Fibroblast of upper back skin (primary cell): ENCODE measurements at places on chromosomes 5 and 9.

DNA sequence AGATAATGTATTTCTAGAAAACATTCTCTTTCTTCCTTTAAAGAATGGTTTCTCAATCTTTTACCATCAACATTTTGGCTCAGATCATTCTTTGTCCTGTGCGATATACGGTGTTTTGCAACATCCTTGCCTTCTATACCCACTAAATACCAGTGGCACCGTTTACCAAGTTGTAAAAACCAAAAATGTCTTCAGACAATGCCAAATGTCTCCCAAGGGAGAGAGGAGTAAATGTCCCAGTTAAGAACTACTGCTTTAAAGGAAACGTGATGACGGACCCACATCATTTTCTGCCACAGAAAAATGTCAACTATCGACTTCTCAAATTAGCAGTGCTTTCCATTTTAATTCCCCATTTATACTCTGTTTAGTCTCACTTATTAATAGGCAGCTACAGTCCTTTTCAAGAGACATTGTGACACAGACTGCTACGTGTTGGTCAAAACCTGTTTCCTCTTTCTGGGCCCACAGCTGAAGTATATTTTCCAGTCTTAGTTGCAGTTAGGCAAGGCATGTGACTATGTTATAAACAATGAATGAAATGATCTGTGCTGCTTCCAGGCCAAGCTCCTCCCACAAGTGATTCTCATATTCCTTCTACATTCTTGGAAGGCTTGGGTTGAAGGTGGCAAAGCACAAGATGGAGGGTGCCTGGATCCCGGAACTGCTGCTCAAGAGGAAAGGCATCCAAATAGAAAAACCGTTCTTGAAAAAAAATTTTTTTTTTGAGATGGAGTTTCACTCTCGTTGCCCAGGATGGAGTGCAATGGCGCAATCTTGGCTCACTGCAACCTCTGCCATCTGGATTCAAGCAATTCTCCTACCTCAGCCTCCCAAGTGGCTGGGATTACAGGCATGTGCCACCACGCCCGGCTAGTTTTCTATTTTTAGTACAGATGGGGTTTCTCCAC, 8.8 kb downstream of the PRXL2C start:
- peak; percentile 67 for DNase-seq

DNA sequence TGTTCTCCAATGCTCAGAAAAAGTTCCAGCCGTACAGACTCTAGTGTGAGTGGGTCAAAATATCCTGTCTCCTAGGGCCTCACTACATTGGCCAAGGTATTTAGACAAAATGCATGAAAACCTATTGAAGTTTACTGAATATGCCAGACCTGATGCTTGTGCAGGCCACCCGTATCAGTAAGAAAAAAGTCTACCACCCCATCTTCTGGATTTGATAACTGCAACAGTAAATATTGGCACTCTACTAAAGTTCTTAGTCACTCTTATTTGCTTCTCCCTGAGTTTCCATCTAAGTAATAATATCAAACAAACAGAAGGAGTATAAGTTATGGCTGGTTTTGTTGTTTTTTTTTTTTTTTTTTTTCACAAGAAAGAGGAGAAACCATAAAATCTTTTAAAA, 627.7 kb upstream of the KLF4 start:
- DNase-seq = no peak

GRCh38 chr5:120139039-120139438, 325.1 kb upstream of the PRR16 start:
- DNase-seq = peak; percentile 83

GRCh38 chr5:18238321-18238720, 604.1 kb downstream of the TAF11L14 start:
- no peak for DNase-seq

- no peak for DNase-seq
These were observed 302.6 kb downstream of the ACTL7B start for GRCh38 chr9:108553111-108553635.

- no peak for DNase-seq
These were observed 13.4 kb upstream of the SLC9A3 start for GRCh38 chr5:537621-538071.

GRCh38 chr5:20556115-20556763, 568.2 kb upstream of the CDH18 start:
- peak; percentile 47 for DNase-seq

DNA sequence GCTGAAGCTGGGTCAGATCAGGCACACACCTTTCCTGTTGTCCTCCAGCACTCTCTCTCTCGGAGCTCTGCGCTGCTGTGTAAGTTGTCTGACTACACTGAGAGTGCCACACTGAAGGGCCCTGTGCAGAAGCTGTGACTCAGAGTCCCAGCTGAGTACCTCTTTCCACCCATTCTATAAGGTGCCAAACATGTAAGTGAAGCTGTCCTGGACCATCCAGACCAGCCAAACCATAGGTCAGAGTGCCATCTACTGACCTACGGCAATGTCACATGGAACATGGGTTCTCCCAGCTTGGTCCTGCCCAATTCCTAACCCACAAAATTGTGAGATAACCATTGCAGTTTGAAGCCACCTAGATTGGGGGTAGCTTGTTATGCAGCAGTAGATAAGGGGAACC, 68.2 kb downstream of the ADCY2 start:
- DNase-seq = no peak

DNA sequence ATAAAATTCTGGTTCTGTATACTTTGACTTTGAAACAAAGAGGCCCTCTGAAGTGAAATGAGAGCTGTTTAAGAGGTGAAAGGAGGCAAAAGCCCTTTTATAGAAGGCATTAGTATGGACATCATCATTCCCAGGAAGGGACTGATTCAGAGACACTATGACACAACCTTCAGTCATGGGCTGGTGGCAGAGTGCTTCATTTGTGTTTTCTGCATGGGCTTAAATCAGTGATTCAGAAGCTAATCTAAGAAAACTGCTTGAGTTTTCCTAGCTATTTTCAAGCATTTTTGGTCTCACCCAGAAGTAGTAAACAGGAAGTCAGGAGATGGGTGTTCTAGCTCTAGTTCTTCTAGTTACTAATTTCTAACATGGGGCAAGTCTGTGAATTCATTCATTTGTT, 288.9 kb downstream of the TRPM3 start:
- no peak for DNase-seq

GRCh38 chr5:169703813-169704212, 66.7 kb downstream of the DOCK2 start:
- no peak for DNase-seq

GRCh38 chr5:119275146-119275545, 80.7 kb upstream of the TNFAIP8 start:
- DNase-seq = no peak

GRCh38 chr5:150653762-150654556, 7.1 kb upstream of the MYOZ3 start:
- DNase-seq = no peak

GRCh38 chr9:131423171-131423581, 29.3 kb downstream of the PRRC2B start:
- DNase-seq = peak; percentile 83

DNA sequence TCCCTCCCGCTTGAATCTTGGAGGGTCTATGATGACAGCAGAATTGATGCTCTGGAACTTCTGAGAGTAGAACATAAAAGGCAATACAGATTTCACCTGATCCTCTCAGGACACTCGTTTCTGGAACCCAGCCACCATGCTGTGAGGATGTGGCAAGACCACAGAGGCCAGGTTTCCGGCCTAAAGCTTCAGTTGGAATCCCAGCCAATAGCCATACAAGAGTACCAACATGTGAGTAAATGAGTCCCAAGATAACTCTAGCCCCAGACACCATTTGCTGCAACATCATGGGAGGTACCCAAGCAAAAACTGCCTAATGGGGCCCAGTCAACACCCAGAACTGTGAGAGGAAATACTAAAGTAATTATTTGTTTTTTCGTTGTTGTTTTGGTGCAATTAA, 65.7 kb upstream of the MARCHF11 start:
- DNase-seq = no peak

- DNase-seq = peak; percentile 67
These were observed 364.1 kb downstream of the BRINP1 start for GRCh38 chr9:119005162-119005561.

GRCh38 chr9:37574241-37574721, 1.9 kb downstream of the FBXO10 start:
- peak; percentile 28 for DNase-seq

DNA sequence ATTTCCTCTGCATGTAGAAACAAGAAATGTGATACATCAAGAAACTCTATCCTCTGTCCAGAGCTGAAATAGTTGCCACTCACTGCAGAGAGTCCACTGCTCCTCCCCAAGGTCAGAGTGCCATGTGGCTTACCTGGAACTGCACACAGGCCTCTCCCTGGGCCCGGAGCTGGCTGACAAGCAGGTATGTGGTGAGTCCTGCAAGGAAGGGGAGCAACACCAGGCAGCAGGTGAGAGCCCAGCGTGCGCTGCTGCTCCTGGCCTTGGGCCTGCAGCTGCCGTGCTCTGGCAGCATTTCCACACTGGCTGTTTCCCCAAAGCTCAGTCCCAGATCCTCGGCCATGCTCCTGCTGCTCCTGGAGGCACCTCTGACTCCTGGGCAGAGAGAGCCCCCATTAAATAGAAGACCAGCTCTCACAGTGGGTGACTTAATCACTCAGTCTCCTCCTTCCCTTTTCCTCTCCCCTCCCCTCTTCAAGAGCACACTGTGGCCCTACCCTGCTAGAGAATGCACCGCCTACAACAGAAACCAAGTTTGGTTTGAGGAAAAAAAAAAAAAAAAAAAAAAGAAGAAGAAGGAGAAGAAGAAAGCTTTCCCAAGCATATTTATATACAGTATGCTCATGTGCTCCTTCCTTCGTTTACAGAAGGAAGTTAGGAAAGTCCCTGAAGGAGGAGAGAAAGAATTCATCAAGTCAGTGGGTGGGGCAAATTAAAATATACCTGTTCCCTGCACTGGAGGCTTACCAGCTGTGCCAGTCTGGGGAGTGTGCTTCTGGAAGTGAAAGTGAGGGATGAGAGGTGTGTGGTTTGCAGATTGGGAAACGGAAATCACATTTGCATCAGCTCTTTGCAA, at the start of gene TNFSF15:
TNFSF15 (minus strand) TSS at position 370 of the 856 bp plus-strand sequence; CDS start at position 343, 27 bp downstream.
- DNase-seq = no peak

DNA sequence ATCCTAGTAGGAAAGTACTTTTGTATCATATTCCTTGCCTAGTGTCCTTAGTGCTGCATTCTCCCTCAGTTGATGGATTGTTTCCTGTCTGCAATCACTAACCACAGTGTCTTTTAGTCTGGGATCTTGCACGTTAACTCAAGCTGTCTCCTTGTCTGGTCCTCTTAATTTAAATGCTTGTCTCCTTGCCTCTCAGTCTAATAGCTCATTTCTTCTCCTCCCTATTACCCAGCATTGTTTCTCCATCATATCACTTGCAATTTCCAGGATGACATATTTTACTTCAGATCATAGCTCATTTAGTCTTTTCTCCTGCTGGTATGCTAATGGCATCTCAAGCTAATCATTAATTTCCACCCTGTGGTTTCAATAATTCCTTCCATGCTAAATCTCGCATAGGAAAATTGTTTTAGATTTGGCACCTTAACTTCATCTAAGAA, 2052.0 kb upstream of the C9orf72 start:
- DNase-seq = peak; percentile 93

DNA sequence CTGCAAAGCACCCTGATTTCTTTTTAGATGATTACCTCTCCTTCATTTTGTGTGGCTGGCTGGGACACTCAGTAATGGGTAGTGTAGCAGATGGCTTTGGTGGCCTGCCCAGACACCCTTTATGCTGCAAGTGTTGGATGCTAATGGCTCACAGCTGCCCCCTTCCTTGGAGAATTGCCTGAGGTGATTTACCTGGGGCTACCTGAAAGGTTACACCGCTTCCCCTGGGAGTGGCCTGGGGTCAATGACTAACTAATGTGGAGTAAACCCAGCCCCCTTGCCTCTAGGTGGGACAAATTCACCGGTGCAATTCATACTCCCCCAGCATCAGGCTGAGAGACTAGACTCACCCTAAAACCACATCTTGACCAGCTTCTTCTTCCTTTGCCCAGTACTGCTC, 23.5 kb upstream of the HAND1 start:
- no peak for DNase-seq

- DNase-seq = no peak
These were observed 180.6 kb downstream of the OLFM1 start for GRCh38 chr9:135268031-135268430.

GRCh38 chr9:110777876-110778215, 109.3 kb downstream of the MUSK start:
- no peak for DNase-seq

DNA sequence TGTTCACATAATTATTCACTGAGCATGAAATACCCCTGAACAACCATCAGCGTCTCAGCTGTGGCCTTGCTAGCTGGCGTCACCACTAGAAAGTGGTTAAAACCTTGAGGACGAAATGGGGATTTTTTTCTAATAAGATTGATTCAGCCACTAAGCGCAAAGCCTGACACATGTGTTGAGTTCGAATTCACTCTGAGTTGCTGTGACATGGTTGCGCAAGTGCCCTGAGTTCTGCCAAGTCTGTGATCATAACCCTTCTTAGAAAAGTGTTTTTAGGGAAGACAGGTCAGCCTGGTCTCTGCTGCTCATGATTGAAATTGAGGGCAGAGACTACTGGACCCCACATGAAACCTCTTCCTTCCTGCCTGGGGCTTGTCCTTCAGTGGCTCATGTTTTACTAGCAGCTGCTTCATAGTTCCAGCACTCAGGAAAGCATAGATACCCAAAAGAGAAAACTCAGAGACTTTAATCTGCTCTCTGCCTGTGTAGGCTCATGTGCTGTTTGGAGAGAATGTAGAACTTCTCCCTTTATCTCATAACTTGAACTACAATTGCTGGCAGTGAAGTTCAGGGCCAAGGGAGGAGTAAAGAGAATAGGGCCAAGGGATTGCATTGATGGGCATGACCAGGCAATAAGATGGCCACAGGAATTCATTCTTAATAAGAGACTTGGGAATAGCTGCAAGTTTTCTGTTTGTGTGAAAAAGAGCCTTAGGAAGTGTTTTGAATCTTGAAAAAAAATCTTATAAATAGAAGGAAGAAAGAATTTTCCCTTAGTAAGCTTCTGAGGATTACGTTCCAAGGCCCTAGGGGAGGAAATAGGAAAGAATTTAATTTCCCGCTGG, 66.8 kb upstream of the CXCL14 start:
- DNase-seq = no peak

DNA sequence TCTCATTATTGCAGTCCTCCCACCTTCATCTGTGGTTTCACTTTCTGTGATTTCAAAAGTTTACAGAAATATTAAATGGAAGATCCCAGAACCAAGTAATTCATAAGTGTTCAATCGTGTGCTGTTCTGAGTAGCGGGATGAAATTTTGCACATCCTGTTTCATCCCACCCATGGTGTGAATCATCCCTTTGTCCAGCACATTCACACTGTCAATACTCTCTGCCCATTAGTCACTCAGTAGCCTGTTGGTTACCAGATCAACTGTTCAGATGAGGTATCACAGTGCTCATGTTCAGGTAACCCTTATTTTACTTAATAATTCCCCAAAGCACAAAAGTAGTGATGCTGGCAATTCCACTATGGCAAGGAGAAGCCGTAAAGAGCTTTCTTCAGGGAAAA, 26.8 kb downstream of the FAM81B start:
- DNase-seq = no peak

GRCh38 chr5:15664961-15665360, 165.0 kb downstream of the FBXL7 start:
- peak; percentile 84 for DNase-seq

- DNase-seq = no peak
These were observed 1930.5 kb downstream of the EFNA5 start for GRCh38 chr5:105740242-105740641.

GRCh38 chr5:39076757-39077728, 2.8 kb upstream of the RICTOR start:
- DNase-seq = peak; percentile 39

- DNase-seq = no peak
These were observed 15.9 kb downstream of the HSPB3 start for GRCh38 chr5:54471398-54471797.

GRCh38 chr9:111305914-111306313, 24.1 kb downstream of the OR2K2 start:
- DNase-seq = no peak

- DNase-seq = no peak
These were observed 7.1 kb downstream of the RAPGEF1 start for GRCh38 chr9:131732636-131733289.
